ENCODE measurements at places on chromosomes 5 and 9.
A peak's percentile ranks its signal among the peaks of the same experiment; 100 is the strongest.

DNA sequence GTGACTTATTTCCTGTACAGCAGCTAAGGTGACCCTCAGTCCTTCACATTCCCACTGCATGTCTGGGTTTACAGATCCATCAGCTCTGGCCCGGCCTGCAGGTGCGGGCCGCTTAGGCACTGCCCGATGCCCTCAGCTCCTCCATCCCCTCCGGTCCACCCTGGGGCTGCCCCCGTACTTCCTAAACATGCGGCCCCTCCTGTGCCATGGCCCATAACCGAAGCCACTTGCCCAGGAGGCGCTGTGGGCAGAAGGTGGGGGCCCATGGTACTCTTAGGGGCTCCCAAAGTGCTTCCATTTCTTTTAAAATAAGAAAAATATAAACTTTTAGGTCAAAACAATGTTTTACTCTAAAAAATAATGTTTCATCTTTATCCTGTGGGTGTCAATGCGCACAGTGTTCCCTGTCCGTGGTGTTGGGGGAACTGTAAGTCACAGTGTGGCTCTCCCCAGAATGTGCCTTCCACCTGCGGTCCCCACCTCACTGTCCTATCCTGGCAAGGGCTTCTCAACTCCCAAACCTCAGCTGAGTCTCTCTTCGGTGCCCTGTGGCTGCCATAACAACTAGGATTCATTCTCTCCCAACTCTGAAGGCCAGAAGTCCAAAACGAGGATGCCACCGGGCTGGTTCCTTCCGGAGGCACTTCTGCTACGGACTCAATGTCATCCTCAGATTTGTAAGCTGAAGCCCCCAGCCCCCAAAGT is 132.7 kb upstream of the LPCAT1 start:
- DNase-seq = no peak

- no peak for DNase-seq
Measured at GRCh38 chr5:540071-540905, 16.0 kb upstream of the SLC9A3 start.

- DNase-seq = no peak
Measured at GRCh38 chr5:168607946-168608345, 28.8 kb upstream of the PANK3 start.

- no peak for DNase-seq
Measured at GRCh38 chr5:122810405-122810804, 35.0 kb upstream of the SNX24 start.

- DNase-seq = no peak
Measured at GRCh38 chr9:131404987-131405386, 11.1 kb downstream of the PRRC2B start.

GRCh38 chr5:111271885-111272284 is 47.7 kb downstream of the CAMK4 start:
- DNase-seq = no peak

DNA sequence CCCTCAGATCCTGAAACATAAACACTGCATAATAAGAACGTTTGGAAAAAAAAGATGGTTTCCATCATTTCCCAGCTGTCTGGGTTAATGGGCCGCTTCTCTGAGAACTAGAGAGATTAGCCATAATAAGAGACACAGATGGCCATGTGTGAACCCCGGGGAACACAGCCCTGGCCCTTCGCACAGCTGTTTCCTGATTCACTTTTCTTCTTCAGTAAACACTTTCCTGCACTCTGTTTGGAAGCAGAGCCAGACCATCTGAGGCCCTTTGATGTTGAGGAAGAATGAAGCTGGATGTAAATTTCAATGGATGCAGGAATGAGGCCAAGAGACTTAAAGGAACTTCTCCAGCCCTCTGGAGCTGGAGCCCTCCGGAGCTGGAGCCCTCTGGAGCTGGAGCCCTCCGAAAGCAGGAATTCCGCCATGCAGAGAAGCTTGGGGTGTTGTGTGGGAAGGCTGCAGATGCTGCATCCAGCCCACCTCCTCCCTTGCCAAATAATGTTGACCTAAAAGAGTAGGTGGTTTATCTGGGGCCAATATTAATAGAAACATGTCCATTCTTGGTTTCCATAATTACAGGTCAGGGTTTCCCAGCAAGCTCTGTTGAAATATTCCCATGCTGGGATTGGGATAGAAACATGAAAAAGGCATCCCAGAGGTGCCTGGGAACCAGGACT is 218.9 kb downstream of the NXNL2 start:
- DNase-seq = no peak

DNA sequence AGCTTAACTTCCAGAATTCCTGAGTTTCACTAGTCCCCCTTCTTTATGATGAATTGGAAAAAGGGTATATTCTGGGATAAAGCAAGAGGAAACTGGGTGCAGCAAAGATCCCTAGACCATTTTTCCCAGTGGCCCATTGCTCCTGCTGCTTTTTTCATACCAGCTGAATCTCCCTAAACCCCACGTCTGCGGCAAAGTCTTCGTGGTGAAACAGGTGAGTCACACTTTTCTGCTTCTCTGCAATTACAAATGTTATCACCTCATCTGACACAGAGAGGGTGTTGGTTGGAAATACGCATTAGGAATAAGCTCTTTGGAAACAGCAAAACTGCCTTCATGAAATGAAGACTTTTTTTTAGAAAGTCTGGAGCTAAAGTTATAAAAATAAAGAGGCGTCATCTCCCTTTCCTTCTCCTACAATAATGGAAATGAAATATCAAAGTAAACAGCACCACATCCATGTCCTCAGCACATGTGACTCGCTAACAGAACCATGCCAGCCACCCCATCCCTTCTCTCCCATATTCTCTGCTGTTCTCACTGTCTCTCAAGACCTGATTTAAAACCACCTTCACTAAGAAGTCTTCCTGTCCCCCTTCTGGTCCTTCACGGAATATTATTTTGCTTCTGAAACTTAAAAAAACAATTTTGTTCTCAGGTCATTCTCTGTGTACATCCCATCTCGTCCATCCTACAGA is 39.5 kb upstream of the GLRX start:
- no peak for DNase-seq

DNA sequence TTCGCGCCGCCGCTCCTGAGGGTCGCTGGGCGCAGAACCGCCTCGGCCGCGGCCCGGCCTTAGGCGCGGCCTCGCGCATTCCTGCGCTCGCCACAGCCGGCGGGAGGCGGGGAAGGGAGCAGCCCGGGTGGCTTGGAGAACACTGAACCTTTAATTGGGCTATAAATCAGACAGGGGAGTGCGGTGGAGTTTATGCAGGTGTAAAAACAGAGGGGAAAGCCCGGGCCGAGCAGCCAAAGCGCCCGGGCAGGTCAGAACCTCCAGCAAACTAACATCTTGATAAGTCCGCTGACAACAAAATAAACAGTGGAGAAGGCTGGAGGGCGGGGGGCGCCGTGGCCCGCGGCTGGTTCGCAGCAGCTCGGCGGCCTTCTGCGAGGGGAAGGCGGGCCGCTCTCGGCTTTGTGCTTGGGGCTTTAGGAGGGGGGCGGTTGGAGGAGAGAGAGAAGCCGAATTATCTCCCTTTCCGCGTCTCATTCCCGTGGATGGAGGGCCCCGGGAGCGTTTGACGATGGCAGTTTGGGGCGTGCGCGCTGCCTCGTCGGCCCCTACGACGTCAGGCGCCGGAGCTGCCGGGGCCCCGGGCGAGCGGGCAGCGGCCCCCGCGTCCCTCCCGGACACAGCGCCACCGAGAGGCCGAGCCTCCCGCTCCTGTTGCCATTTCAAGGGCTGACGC is 11.3 kb downstream of the FOXD1 start:
- no peak for DNase-seq

DNA sequence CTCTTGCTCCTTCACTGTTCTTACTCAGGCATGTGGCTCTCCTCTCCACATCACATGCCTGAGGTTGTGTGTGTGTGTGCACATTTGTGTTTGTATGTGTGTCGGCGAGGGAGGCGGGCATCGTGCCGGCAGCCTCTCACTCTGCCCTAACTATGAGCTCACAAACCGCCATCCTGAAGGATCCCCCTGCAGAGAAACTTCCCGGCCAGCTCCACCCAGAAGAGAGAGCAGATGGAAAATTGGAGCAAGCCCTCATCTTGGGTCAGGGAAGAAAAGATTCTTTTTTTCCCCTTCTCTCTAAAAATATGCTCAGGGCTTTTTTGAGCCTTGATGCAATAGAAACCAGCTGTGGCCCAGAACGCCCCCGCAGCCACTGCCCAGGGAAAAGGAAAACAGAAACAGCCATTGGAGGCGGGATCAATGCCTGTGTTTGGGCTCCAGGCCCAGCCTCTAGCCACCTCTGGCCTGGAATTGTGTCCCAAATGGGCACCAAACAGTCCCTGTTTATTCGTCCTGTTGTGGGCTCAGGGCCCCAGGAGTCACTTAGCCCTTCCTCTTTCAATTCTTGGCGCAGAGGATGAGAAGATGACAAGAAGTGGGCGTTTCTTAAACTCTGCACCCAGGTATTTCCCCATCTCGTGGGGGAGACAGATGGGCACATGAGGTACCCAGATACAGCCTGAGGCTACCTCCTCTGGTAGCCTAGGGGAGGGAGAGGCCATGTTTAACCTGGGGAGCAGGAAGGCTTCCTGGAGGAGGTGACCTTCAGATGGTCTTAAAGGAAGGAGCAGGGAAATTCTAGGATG is 151.5 kb downstream of the RGS3 start:
- no peak for DNase-seq

DNA sequence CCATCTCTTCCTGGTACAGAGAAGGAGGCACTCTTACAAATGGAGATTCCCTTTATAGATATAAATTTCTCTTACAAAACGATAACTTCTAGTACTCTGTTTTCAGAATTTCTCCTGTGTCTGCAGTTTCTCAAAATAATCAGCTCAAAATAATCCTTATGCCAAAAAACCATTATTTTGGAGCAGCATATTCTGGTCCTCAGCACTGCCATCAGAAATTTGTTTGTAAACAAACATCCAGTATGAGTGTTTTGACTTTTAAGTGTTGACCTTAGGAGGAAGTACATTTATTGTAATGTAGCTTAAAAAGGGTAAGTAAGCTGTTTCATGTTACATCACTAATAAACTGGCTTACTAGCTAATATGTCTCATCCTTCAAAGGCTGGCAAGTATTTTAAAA is 52.8 kb upstream of the SNAPC3 start:
- no peak for DNase-seq

GRCh38 chr5:37774912-37775483 is 64.8 kb downstream of the GDNF start:
- DNase-seq = peak; percentile 9
